ENCODE measurements at places on chromosomes 2 and 18.
A peak's percentile ranks its signal among the peaks of the same experiment; 100 is the strongest.

GRCh38 chr2:85854897-85855296 is 33.9 kb downstream of the ST3GAL5 start:
- peak; percentile 43 for DNase-seq

- DNase-seq = no peak
These were observed 68.6 kb upstream of the BZW1 start for GRCh38 chr2:200743042-200743676.

- DNase-seq = peak; percentile 75
These were observed 7.9 kb downstream of the CROCC2 start for GRCh38 chr2:240913810-240914644.

DNA sequence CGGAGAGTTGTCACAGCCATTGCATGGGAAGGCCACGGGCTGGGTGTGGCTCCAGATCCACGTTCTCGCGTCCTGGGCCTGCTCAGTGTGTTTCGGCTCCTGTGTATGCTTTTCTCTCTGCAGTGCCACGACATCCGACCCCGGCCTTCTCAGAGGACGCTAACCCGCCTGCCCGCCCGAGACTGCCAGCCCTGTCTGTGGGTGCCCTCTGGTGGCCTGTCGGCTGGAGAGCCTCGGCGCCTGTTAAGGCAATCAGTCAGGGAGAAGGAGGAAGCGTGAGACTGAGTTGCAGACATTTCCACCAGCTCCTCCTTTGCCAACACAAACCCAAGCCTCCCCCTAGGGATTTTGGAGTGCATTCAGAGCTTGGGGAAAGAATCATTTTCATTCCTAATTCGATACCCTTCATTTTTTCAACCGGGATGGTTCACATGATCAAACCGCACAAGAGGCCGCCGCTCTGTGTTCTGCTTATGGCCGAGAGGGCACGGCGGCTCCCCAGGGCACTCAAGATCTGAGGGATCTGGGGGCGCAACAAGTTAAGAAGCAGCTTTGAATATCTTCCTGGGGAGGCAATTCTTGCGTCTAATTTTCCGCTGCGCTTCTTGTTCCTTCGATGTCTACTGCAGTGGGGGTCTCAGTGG is 37.5 kb upstream of the ZBTB7C start:
- peak; percentile 84 for DNase-seq

DNA sequence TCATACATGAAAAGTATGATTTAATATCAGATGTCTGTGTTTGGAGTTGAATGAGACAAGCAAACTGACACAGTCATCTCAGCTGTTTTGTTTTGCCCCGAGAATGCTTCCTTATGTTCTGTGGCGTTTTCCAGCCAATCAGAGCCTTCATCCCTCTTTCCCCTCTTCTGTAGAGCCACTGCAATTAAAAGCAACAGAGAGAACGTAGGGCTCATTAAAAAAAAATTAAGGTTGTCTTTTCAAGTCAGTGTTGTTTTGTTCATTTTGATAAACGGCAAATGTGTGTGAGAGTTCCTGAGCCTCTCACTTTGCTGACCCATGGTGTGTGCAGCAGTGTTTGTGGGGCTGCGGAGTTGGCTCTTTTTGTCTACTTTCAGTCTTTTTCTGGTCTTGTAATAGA is 216.0 kb downstream of the FHOD3 start:
- no peak for DNase-seq

GRCh38 chr2:97891611-97892010 is 104.1 kb downstream of the TMEM131 start:
- DNase-seq = no peak

- no peak for DNase-seq
These were observed 160.9 kb downstream of the VAPA start for GRCh38 chr18:10074728-10075127.
